Tibial nerve (tissue), 4 donors: ENCODE measurements at places on chromosomes 5 and 9.

- no peak for DNase-seq
Measured at GRCh38 chr5:82349652-82350051, 71.5 kb upstream of the RPS23 start.

- DNase-seq, result no peak
Measured at GRCh38 chr5:36723912-36724311, 117.5 kb downstream of the SLC1A3 start.

GRCh38 chr5:121667292-121667691 is 184.4 kb upstream of the FTMT start:
- no peak for DNase-seq

DNA sequence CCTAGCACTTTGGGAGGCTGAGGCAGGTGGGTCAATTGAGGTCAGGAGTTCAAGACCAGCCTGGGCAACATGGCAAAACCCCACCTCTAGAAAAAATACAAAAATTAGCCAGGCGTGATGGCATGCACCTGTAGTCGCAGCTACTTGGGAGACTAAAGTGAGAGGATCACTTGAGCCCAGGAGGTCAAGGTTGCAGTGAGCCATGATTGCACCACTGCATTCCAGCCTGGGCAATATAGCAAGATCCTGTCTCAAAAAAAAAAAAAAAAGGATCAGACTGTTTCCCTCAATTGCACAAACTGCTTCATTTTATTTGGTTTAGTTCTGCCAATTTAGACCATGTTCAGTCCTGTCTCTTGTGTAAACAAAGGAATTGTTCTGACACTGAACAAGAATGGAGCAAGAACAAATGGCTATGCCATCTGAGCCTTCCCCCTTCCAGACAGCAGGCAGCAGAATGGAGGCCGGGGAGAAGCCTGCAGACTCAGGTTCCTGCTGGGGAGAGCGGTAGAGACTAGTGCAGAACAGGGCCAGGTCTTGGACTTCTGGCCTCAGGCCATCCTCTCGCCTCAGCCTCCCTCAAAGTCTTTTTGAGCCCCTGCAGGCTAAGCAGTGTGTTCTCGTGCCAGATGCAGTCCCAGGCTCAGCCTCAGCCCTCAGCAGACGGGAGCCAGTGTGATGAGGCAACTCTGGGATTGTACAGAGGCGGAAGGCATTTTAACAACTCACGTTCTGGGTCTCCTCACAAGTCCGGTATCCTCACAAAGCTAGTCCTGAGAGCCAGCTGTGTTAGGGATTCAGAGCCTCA is 18.2 kb downstream of the HNRNPH1 start:
- DNase-seq, result no peak

- no peak for DNase-seq
Measured at GRCh38 chr5:17882760-17883488, 248.7 kb downstream of the TAF11L14 start.

- DNase-seq, result no peak
Measured at GRCh38 chr9:72509053-72509452, 12.4 kb upstream of the TMC1 start.

DNA sequence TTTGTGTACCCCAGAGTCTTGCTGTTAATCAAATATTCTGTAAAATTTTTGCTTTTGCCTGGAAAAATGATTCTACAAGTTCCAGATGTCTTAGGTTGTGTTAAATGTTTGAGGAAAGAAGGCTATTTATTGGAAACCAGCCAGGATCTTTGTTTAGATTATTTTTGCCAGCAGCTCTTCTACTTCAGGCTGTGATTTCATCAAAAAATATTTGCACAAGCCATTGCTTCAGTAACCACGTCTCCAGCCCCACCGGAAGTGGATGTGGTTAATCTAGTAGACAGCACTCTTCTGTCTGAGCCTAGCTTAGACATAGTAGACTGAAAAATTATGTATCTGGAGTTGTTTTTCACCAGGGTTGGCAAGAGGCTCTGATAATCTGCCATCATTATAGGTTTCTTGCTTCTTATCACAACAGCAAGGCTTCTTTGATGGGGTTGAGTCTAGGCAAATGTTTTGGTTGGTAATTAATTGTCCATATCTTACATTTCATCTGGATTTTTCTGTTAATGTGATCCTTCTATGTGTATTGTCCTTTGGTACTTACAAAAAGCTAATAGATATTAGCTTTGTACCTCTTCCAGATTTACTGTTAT is 17.1 kb downstream of the KCTD16 start:
- no peak for DNase-seq

DNA sequence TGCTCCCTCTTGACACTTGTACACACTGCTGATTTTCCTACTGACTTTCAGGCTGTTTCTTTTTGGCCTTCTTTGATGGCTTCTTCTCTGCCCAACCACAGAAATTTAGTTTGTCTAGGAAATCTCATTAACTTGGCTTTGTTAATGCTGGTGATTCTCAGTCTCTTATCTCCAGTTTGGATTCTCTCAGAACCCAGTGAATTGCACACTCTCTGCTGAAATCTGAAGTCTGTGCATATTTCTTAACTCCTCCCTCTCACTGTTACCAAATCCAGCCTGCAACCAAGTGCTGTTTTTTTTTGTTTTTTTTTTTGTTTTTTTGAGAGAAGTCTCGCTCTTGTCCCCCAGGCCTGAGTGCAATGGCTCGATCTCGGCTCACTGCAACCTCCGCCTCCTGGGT is 117.2 kb downstream of the CDC42SE2 start:
- no peak for DNase-seq

DNA sequence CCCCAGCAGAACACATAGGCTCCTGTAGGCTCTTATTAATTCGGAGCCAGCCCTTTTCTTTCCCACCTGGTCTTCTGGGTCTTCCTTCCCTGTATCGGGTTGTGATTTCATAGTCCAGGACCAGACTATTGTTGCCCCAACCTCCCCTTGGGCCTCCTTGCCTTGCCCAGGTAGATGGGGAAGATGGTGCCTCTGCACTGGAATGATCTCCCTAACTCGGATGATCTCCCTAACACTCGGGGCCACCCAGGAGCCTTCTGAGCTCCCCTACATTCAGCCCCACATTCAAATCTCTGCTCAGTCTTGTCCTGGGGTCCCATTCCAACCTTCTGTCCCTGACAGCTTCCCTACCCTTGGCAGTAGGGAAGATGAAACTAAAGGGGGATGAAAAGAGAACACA is 2.7 kb upstream of the IRF1 start:
- DNase-seq, result no peak

DNA sequence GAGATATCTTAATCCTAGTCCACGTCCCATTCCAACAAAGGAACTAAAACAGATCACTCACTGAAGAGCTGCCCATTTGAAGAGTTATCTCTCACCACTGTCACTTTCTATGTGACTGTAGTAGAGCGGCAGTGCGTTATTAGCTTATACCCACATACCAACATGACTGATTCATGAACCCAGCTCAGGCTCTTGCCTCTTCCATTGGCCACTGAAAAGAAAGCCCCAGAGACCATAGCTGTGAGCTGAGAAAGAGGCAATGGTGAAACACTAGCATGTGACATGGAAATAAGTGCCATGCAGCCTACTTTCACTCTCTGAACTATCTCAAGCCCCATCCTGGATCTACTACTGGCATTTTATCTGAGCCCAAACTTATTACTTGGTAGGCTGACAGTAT is 151.7 kb upstream of the MOCS2 start:
- no peak for DNase-seq

- DNase-seq, result no peak
Measured at GRCh38 chr5:72234265-72234700, 85.8 kb downstream of the MRPS27 start.

DNA sequence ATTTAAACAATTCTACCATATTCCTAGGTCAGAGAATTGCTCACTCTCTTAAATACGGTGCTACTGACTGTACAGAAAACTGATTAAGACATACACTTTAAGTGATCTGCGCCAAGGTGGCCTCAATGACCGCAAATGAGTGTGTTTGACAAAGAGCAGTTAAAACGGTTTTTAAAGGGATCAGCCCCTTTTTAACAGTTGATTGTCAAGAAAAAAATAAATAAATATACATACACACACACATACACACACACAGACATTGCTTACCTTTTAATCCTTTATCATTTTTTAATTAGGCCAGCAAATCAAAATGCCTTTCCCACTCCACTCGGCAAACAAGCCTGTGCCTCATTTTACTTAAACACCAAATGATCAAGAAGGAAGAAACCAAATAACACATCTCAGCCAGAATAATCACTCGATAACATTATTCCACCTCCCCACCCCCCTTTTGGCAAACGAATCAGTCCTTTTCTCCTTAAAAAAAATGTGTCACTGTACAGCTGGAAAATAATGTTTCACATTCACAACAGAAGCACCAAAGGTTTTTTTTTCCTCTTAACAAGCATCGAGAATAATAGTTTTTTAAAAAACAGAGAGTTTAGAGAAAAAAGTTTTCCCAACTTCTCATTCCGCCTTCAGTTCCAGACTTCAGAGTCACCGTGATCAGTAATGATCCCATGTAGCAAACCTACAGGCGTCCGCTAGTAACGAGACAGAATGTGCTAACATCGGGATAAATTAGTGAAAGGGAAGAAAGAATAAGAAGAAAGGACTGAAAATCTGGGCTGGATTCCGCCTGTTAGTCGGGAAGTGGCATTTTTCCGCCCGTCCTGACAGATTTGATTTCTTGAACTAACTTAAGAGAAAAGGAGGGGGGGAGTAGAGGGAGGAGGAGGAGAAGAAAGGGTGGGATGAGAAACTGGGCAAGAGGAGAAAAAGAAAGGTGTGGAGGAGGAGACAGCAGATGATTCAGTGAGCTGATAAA is at the start of gene ZNF608:
TSS of gene ZNF608 (minus strand) at position 712 of the 988 bp plus-strand sequence. CDS start 1,650 bp downstream, outside the sequence.
- DNase-seq, result no peak

- no peak for DNase-seq
Measured at GRCh38 chr9:119284587-119285337, 84.5 kb downstream of the BRINP1 start.

- DNase-seq, result no peak
Measured at GRCh38 chr9:12759761-12760160, 15.1 kb upstream of the LURAP1L start.

GRCh38 chr5:130796902-130797301 is 368.2 kb downstream of the HINT1 start:
- DNase-seq, result no peak

DNA sequence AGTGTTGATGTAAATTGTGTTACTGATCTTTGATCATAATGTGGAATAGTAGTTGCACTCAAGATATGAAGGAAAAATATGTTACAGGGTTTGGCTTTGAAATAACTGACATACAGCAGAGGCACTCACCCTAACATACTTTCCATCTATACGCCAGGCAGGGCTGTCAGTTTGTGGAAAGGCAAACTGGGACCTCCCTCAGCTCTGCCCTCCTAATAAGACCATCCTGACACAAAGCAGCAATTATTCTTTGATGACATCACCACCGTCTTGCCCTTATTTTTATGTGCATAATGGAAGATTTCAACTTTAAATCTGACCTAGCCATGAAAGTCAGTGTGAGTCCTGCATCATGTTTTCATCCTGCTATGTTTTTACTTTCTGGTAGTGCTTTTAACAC is 42.9 kb downstream of the ITGA1 start:
- DNase-seq, result no peak

GRCh38 chr5:171032435-171032973 is 170.7 kb downstream of the RANBP17 start:
- no peak for DNase-seq

GRCh38 chr9:12718482-12719026 is 25.4 kb downstream of the TYRP1 start:
- no peak for DNase-seq

GRCh38 chr9:20307621-20308020 is 314.7 kb downstream of the MLLT3 start:
- DNase-seq, result no peak

GRCh38 chr9:70573308-70573707 is 158.9 kb upstream of the KLF9 start:
- DNase-seq, result no peak

DNA sequence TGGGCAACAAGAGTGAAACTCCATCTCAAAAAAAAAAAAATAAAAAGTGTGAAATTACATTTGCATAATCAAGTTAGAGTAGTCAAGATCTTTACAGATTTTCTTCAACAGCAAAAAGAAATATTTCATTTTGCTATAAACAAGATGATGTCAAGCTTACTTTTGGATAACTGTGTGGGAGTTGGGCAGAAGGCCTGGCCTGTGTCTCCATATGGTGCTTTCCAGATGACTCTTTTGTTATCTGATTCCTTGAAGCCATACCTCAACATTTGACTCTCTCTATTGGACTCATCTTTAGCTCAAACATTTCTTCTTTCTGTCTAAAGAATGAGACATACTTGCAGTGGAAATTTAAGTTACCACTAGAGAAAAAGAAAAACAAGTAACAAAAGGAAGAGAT is 246.8 kb downstream of the MSX2 start:
- DNase-seq, result no peak

DNA sequence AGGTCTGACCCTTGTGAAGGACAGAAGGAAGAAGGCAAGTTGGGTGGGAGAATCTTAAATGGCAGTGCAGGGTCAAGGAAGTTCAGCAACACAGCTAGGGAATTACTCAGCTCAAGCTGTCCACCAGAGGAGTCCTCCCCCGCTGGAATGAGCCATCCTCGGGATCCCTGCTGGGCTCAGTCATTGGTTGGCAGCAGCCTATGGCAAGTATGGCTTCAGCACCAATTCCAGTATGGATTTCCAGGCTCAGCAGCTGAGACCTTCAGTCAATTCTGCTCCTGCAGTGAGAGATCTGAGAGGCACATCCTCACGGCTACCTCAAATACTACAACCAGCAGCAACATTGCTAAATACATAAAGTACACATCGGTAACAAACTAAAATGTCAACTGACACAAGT is 280.6 kb upstream of the PIK3R1 start:
- DNase-seq, result no peak

GRCh38 chr5:166165596-166165995 is 2125.8 kb upstream of the WWC1 start:
- DNase-seq, result no peak

- DNase-seq, result no peak
Measured at GRCh38 chr5:116681334-116682013, 106.9 kb upstream of the SEMA6A start.

DNA sequence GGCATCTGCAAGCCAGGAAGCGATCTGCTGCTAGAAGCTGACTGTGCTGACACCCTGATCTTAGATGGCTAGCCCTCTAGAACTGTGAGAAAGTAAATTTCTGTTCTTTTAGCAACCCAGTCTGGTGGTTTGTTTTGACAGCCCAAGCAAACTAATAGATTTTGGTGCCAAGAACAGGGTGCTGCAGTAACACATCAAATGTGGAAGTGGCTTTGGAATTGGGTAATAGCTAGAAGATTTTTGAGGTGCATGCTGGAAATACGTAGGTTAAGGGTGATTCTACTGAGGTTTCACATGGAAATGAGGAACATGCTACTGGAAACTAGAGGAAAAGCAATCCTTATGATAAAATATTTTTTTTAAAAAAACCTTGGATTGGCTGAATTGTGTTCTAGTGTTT is 153.5 kb upstream of the SH3GL2 start:
- DNase-seq, result no peak

- DNase-seq, result no peak
Measured at GRCh38 chr9:83512621-83513020, 25.6 kb downstream of the FRMD3 start.

- DNase-seq, result no peak
Measured at GRCh38 chr5:163813900-163814299, 308.5 kb downstream of the MAT2B start.
